ENCODE measurements at places on chromosomes 4 and X.

DNA sequence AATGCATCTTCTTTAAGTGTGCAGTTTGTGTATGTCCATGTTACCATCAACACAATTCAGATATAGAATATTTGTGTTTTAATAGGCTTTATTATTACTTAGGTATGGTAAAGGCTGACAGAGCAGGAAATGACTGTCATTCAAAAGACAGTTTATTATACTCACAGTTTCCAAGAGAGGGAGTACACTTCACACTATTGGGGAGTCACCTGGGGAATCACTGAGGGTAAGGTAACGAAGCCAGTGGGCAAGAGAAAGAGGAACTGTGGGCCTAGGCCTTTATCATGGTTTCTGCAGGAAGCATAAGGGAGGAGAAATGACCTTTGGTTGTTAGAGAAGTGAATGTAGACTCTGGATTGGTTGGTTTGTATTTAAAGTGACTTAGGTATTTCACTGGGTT, 235.1 kb upstream of the HCCS start:
- no peak for DNase-seq

- DNase-seq: no peak
These were observed 49.0 kb downstream of the TBC1D19 start for GRCh38 chr4:26632916-26633315.

GRCh38 chrX:37776987-37777325, 2.9 kb upstream of the CYBB start:
- no peak for DNase-seq

- DNase-seq: no peak
These were observed 22.8 kb upstream of the PDE6B start for GRCh38 chr4:602559-602942.

GRCh38 chr4:10713591-10713990, 29.0 kb upstream of the CLNK start:
- no peak for DNase-seq

DNA sequence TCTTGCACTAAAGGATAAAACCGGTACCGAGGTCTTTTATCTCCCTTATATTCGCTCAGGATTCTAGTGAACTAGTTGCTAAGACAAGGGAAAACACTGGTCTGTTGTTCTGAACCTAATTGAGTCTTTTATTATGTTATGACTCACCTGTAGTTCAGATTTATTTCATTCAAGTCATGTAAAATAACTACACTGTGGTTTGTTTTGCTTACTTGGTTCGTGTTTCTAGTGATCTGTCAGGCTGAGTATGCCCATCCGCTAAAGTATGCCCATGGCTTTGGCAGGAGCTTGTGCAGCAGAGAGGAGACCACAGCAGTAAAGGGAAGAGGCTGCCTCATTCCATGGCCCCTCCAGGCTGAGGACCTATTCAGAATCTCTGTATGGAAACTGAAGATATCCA, 126.1 kb downstream of the AFF1 start:
- no peak for DNase-seq

GRCh38 chr4:88892646-88893045, 164.3 kb downstream of the FAM13A start:
- no peak for DNase-seq

DNA sequence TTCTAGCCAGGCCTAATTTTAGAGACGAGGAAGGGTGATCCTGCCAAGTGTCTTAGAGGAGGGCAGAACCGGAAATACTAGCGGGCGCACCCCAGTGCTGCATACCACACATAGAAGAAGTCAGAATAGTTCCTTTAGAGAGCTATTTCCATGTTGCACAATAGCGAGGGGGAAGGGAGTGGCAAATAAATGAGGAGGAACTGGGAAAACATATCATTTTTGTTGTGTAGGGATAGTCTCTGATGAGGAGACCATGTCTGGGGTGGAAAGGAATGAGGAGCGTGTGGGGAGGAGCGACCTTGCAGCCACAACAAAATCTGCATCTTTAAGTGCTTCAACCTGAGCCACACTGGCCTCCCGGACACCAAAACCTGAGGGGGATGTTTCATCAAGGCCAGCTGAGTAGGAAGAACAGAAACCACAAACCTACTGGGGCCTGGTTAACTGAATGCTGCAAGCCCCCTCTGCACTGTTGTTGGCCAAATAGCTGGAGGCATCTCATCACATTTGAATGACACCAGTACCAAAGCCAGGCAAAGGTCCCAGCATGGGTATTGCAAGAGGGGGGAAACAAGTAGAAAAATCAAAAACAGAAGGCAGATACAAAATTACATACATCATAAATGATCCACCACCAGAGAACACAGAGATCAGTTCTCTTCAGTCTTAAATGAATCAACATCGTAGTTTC, 26.7 kb upstream of the C1QTNF7 start:
- no peak for DNase-seq

GRCh38 chrX:135112096-135112729, 8.1 kb downstream of the ETDB start:
- no peak for DNase-seq

All from caudate nucleus (tissue), 63 donors.